ENCODE measurements at places on chromosomes 13 and 19.

DNA sequence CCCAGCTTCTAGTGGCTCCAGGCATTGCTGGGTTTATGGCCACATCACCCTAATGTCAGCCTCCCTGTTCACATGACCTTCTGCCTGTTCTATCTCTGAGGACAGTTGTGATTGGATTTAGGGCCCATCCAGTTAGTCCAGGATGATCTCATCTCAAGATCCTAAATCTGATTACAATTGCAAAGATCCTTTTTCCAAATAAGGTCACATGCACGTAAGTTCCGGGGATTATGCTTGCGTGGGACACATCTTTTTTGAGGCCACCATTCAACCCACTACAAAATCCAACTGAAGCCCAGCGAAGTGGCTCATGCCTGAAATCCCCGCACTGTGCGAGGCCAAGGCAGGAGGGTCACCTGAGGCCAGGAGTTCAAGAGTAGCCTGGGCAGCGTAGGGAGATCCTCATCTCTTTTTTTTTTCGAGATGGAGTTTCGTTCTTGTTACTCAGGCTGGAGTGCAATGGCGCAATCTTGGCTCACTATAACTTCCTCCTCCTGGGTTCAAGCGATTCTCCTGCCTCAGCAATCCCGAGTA is 12.3 kb downstream of the PLD3 start:
- no peak for DNase-seq

DNA sequence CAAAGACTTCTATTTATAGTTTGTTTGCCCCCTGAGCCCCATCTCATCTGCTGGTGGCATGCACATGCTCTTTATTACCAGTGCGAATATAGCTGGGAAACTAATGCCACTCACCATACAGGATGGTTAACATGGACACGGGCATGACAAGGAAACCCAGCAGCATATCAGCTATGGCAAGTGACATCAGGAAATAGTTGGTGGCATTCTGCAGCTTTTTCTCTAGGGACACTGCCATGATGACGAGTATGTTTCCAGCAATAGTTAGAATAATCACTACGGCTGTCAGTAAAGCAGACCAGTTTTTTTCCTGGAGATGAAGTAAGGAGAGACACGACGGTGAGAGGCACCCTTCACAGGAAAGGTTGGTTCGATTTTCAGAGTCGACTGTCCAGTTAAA is 1.5 kb downstream of the HTR2A start:
- DNase-seq = no peak

DNA sequence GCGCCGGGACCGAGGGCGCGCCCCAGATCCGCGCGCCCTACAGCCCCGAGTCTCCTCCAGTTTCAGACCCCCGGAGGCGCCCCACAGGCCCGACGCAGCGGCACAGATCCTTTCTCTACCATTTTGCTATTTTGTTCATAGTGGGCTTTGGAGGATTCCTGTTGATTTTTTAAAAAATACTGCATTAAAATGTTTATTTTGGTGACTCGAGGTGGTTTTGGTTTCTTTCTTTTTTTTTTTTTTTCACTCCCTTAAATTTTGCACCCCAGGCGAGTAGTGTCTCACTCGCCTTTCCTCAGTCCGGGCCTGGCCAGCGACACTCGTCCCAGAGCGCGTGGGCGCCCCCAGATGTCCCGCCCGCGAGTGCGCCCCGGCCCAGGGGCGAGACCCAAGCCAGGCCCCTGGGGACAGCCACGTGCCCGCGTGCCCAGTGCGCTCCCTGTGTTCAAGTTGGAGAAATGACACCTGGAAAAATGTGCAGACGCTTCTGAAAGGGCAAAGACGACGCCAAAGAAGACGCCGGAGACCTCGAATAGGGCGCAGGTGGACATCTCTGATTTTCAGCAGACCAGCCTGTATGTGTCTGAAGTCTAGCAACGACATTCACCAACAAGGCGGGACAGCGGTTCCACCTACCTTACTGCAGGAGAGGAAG is 471 bp upstream of the INSR start:
- no peak for DNase-seq

GRCh38 chr13:20945952-20946383 is 43.4 kb upstream of the XPO4 start:
- no peak for DNase-seq

GRCh38 chr19:17079710-17080439 is 4.3 kb downstream of the MYO9B start:
- peak; percentile 52 for DNase-seq

DNA sequence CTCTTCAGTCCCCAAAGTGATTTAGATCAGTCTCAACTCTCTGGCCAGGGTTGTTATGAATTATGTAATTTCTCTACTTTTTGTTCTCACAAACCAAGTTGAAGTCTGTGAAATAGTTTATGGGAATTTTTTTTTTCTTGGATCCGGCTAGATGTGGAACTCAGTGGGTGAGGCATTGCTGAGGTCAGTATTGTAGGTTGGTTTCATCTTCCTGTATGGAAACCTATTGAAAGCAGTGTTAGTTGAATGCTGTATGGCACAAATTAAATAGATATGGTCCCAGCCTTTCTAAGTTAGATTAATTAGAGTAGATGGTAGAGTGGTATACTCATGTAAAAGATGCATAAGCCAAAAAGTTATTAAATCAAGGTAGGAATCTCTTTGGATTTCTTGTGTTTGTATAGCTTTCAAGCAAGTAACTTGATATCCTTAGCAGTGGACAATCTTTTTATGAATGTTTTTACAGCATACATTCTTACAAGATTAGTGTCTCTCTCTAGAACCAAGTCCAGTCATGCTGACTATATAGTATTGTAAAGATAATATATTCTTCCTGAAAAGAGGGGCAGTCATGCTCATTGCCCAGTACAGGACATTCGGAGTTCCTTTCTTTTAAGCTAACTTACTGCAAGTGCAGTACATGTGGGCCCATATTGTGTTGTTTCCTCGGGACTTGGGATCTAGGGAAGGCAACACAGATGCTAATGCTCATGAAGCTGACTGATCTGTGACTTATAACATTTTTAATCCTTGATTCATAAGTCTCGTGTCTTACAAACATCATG is 2541.1 kb downstream of the PCDH9 start:
- DNase-seq = no peak

DNA sequence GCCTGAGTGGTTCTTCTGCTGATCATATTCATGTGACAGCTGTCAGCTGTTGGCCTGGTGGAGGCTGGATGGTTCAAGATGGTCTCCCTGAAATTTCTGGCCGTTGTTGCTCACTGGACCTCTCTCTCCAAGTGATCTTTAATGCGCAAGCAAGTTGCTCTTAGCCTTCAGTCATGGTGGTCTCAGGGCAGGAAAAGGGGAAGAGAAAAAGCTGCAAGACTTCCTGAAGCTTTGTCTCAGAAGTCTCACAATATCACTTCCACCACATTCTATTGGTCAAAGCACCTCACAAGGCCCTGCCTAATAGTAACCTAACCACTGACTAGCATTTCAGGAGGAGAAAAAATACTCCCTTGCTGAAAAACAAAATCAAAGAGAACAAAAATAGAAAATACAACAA is 1.6 kb upstream of the ZNF567 start:
- DNase-seq = no peak

DNA sequence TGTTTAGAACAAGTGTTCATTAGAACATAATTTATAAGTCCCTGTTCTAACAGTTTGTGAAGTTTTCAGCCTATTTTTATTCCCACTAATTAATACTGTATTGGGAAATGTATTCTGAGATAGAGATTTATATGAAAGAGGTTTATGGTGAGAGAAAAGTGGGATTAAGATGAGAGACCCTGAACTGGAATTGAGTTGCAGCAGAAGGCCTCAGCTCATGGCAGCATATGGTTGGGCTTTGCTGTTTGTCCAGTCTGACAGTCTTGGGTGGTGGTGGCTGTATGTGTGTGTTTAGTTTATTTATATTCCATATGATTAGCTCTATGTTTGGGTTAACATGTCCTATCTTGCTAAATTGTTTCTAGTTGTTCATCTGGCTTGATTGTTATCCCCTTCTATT is 575.1 kb downstream of the SLITRK5 start:
- no peak for DNase-seq

DNA sequence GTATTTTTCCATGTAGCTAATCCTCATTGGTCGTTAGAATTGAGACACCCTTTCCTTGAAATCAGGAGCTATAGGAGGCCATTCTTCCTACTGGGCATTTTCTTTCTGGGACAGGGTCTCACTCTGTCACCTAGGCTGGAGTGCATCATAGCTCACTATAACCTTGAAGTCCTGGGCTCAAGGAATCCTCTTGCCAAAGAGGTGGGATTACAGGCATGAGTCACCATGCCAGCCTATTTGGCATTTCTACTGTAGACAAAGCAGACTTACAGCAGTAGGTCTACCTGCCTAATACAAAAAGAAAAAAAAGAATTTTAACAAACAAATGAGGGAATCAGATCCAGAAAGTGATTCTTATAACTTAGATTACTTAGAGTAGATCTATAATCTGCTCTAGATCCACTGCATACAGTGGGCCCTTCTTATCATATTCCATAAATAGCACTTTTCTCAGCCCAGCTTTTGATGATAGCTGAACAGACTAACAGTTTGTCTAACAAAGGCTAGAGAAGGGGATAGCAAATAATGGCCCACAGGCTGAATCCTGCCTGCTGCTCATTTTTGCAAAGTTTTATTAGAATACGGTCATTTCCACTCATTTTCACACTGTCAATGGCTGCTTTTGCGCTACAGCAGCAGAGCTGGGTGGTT is 36.7 kb upstream of the USPL1 start:
- no peak for DNase-seq

DNA sequence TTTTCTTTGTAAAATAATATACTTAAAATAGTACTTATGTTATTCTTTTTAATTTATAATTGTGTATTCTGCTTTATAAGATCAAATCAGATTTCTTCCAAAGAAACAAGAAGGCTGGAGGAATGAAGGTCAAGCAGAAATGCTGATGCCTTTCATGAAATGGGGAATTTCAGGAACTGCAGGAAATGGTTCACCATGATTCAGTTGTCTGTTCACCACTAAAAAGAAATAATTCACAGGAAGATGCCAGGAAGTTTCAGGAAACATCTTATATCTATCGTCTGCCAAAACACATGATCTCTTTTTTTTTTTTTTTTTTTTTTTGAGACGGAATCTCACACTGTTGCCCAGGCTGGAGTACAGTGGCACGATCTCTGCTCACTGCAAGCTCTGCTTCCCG is 15.7 kb upstream of the SCEL start:
- DNase-seq = no peak

DNA sequence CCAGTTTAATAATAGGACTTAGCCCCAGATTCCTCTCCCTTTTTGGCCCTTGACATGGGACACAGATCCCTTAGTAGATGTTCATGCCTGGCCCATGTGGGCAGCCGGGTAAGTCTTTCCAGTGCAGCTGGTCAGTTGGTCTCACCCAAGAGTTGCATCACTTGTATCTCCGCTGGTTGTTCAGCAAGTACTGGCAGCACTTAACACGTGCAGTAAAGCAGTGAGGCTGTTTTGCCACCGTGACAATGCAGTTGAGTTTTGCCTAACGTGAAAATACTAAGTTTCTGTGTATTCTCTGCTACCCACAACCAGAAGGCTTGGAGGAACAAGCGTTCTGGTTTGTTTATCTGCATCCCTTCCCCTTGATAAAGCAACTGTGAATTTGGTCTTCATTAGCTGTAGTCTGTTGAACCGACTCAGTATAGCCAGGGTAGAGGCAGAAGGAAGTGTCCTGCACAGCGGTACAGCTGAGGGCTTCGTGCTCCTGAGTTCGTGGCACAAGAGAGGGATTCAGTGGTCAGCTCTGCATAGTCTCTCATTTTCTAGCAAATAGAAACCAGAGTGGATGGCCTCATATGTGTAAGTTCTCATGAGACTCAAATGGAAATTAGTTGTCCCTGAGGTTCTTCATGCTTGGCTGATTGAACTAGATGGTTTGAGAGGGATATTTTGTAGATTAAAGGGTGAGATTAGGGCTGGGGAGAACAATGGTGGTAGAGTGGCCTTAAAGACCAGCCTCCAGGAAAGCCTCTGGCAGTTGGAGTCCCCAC is 50.3 kb downstream of the ARHGEF7 start:
- no peak for DNase-seq

DNA sequence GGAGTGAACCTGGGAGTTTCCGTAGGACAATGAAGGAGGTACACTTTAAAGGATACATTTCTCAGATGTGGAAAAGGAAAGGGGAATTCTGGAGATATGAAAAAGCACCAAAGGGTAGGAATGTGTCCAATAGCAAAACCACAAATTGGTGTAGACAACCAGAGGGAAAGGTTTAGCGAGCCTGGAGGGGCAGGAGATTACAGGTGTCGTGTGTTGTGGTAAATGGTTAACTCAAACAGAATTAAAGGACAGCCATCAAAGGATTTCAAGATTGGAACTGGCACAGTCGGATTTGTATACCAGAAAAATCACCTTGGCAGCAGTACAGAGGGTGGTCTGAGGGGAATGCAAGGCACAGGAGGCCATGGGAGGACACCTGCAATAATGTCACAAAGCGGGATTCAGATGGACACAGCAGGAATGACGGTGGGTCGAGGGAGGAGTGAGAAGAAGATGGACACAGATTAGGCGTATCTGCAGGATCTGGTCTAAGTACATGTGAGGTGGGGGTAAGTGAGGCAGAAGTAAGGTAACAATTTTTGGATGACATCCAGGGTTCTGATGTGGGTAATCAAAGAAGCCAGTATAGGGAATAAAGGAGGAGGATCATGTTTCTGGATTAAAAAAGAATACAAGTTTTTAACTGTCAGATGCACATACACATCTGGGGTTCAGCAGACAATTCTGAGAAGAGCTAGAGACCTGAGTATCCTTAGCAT is 361.6 kb downstream of the KLF12 start:
- DNase-seq = no peak

- no peak for DNase-seq
These were observed 31.3 kb upstream of the EHD2 start for GRCh38 chr19:47681936-47682335.

GRCh38 chr13:114130837-114131582 is 1.4 kb downstream of the RASA3 start:
- DNase-seq = peak; percentile 55

DNA sequence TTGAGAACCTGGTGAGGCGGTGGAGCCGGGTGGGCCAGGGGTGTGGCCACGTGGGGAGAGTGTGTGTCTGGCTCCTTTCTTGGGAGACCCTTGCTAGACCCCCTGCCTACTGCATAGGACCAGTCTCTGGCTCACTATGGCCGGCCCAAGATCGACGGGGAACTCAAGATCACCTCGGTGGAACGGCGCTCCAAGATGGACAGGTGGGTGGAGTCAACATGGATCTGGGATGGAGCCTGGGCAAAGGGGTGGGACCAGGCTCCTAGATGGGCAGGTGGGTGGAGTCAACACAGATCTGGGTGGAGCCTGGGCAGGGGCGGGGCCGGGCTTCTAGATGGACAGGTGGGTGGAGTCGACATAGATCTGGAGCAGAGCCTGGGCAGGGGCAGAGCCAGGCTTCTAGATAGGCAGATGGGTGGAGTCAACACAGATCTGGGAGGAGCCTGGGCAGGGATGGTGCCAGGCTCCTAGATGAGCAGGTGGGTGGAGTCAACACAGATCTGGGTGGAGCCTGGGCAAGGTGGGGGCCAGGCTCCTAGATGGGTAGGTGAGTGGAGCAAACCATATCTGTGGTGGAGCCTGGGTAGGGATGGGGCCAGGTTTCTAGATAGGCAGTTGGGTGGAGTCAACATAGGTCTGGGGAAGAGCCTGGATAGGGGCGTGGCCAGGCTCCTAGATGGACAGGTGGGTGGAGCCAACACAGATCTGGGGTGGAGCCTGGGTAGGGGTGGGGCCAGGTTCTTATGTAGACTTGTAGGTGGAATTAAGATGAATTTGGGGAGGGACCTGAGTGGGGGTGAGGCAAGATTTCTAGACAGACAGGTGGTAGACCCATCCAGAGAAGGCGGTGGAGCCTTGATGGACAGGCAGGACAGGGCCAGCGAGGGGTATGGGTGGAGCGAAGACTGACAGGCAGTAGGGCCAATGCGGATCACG is 56.5 kb downstream of the VAV1 start:
- peak; percentile 12 for DNase-seq
